ENCODE measurements at places on chromosomes 2 and 18.

GRCh38 chr18:51621864-51622160, 424.3 kb upstream of the MEX3C start:
- DNase-seq: no peak

DNA sequence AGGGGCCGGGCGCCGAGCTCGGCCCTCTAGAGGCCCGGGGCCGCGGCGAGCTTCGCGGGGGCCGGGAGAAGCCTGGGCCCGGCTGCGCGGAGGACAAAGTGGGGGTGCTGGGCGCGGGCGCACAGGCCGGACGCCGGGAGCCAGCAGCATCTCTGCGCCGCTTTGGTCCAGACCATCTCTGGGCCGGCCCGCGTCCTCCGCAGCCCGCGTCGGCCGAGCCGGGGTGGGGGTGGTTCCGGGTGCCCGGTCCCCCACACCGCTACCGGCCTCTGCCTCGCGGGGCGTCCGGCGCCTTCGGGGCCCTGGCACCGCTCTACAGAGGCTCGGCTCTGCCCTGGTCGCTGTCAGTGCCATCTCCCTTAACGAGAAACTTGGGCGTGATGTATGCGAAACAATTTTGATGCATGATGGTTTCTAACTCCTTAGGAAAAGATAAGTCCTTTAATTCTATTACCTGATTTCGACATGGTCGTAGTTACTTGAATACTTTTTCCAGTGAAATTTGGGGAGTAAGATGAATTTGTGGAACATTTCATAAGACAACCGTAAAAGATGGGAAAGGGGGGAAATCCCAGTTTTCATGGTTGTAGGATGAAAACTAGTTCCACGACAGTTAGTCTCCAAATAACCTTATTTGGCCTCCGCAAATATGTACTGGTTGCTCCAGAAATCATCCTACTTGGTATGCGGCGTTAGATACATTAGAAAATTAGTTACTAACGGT, 562 bp downstream of the TWSG1 start:
- DNase-seq: no peak

GRCh38 chr18:25517881-25518715, 166.1 kb upstream of the ZNF521 start:
- DNase-seq: no peak

- DNase-seq: no peak
These were observed 185.7 kb downstream of the MTCL1 start for GRCh38 chr18:8890957-8891464.

GRCh38 chr2:113977660-113978523, 88.0 kb downstream of the ACTR3 start:
- DNase-seq: no peak

DNA sequence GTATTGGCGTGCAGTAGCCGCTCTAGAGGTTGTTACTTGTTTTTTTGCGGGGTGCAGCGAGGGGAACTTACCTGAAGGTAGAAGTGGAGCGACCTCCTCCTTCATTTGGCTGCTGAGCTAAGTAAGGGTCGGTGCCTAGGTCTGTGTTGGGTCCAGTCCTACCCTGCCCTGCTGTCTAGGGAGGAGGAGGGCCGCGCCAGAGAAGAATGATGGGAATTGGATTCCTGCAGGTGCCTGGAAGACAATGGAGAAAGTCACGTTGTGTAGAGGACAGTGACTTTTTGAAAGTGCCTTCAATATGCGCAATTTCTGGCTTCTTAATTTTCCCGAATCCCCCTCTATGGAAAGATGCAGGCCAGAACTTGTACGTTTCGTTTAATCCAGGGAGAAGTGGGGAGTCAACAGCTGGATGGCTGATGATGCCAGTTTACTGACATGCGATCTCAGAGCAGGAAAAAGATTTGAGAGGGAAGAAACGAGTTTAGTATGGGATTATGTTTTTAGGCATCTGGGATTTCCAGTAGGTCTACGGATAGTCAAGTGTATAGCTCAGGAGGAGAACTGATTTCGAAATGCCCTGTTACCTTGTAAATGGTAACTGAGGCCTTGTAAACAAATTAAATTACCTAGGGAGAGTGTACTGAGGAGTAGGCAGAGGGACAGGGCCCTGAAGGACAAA, 653 bp downstream of the MRPS9 start:
- no peak for DNase-seq

- no peak for DNase-seq
These were observed 210.5 kb upstream of the NRP2 start for GRCh38 chr2:205471776-205472175.

- DNase-seq: no peak
These were observed 50.6 kb upstream of the STPG4 start for GRCh38 chr2:47205576-47206141.

GRCh38 chr2:190807886-190808285, 72.7 kb upstream of the GLS start:
- DNase-seq: no peak

GRCh38 chr18:30175061-30175574, 867.4 kb downstream of the DSC3 start:
- DNase-seq: no peak

GRCh38 chr2:55923982-55924321, 370 bp upstream of the EFEMP1 start:
- no peak for DNase-seq

DNA sequence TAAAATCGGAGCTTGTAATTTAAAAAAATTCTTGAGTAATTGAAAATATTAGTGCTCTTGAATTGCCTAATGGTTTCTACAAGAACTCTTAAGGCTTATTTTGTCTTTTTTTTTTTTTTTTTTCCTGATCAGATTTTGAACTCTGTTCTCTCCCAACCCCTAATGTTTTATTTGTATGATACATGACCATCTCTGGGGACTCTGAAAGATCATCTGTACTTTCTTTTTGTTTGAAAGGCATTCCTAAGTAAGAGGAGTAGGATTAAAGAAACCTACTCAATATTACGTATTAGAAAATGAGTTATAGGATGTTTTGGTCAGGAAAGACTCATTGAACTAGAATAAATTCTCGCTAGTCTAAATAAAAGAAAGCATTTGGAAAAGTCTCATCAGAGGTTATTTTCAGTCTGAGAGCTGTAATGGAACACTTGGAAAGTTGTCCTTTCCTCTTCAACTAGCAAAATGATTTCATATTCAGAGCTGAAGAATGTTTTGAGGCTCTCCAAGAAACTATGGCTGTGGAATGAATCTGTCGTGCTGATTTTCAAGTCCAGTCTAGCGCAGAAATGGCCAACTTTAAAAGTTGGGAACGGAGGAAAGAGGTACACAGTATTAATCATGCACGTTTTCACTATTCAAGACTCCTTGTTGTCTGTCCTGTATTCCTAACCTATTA, 182.7 kb downstream of the PRPF40A start:
- no peak for DNase-seq

GRCh38 chr2:179226203-179226960, 38.2 kb downstream of the SESTD1 start:
- DNase-seq: no peak

DNA sequence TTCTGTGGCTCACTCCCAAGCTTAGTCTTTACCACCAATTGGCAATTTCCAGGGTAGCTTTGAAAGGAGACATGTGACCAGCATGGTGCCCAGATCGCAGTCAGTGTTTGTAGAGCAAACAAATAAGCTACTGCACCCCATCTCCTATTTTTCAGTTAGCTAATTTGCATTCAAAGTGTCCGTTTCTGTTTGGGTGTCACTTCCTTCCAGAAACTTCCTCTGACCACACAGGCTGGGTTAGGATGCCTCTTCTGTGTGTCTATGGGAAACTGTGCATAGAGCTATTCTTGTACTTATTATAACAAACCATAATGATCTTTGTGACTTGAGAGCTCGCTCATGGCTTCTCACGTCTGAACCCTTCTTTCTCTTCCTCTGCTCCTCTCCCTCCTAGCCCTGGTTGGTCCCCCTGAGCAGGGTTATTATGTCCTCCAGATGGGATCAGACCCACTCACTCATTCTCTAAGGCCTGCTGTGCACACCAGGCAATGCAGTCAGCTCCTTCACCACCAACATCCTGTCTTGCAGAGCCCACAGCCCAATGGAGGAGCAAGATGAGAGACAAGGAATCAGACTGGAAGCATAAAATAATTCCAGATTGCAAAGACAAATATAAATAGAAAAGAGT, 101.2 kb upstream of the ALK start:
- peak; percentile 16 for DNase-seq

- DNase-seq: no peak
These were observed 56.5 kb downstream of the MTX2 start for GRCh38 chr2:176325732-176326131.

DNA sequence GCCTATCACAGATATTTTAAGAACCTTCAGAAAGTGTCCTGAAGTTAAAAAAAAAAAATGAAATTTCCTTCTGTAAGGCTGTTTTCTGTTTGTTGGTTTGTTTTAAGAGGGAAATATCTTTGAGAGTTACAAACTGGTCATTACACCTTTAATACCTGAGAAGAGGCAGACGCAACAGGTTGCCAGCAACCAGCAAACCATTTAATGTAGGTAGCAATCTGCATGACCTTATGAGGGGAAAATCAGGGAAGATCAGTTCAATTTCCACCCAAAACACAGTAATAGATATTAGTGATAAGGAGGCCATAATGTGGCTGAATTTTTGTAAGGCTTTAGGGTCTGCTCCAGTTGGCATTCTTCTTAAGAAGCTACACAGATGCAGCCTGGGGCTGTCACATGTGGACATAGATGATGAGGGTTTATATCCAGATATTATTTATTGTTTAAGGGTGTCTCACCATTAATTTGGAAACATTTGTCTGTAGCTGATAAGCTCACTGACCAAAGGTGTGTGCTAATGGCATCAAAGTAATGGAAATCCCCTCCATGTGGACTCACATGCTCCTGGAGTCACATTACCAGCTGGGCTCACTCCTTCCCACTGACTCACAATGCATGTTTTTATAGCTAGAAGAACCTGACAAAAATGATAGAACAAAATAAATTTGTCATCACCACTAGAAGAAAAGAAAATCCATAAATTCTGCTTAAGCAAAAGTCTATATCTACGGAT, 83.5 kb upstream of the DTNA start:
- DNase-seq: no peak

DNA sequence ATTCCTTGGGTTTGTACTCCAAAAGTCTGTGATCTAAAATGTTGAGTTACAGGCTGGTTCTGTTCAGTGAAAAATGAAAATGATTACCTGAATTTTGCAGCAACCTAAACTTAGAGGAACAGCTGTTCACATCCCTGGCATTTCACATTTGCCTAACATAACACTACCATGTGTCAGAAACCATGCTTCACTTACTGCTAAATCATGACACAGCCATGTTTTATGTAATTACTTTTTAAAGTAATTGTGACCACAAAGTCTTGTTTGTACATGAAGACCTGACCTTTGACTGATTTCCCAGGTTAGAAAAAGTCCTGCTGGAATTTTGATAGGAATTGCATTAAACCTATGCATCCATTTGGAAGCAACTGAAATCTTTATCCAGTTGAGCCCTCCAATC, 79.1 kb downstream of the FAM168B start:
- DNase-seq: no peak

GRCh38 chr18:62663731-62664336, 51.5 kb upstream of the PHLPP1 start:
- peak; percentile 35 for DNase-seq

DNA sequence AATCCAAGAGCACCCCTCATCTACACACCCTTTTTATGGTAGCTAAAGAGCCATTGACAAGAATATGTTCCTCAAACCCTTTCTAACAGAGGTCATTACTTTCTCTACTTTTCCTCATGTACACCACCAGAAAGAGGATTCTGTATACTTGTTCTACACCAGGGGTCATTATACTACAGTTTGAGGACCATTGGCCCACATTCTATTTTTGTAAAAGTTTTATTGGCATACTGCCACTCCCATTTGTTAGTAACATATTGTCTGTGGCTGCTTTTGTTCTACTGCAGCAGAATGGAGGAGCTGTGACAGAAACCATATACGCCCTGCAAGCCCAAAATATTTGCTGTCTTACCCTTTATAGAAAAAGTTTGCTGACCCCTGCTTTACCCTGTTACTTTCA, 14.3 kb downstream of the HTR2B start:
- no peak for DNase-seq

- no peak for DNase-seq
These were observed 63.8 kb downstream of the NCK2 start for GRCh38 chr2:105808423-105809096.

DNA sequence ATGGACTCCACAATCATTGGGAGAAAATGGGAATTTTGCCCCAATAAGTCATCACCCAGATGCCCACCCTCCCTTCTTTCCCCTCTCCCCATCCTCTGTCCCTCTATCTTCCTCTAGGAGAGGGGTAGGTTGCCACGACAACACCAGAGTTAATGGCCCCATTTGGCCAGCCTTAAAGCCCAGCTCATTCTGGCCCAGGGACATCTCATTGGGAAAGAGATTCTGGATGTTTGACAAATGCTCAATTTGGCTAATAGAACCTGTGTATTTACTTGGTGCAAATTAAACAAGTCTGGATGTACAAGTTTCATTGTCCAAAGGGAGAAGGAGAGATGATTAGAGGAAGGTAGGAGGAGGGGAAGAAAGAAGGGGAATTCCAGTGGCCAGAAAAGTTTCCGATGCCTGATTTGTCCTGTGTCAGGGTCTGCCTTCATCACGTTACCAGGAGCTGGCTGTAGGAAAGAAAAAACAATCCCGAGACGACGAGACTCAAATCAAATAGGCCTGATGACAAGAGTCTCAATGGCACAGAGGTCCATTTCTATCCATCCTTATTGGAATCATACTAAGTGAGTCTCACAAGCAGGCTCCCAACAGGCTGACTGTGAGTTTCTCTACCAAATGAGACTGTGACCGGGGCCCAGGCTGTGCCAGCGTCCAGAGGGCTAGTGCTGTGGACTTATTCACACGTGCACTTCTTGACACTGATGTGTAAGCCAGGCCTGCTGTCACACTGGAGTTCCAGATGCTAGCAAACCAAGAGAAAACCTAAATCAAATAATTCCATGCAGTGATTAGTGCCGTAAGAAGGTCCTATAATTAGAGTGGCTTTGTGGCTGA, 265.2 kb upstream of the APCDD1 start:
- no peak for DNase-seq

GRCh38 chr2:120455390-120455789, 109.5 kb downstream of the INHBB start:
- DNase-seq: no peak

DNA sequence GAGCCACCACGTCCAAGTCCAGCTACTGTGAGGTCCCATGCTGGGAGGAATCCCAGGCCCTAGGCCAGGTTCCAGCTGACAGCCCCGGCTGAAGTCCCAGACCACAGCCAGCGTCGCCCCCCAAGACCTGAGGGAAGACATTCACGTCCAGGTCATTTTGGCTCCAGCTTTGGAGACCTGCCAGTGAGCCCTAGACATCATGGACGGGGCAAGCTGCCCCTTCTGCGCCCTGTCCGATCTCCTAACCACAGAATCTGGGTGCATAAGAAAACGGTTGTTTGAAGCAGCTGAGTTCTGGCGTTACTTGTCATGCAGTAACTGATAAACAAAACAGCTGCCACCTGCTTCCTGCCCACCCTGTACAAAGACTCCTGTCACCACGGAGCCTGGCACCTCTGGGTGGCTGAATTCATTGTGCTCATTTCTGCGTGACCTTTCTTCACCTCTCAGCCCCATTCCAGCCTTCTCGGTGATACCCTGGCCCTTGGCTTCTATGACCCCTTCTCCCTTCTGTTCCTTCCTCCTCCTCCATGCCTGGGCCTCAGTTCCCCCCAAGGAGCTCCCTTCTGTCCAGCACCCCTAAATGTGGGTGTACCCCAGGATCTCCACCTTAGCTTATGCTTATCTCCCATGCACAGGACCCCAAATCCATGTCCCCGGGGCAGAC, 72.6 kb upstream of the SMAD7 start:
- DNase-seq: no peak

GRCh38 chr2:204909791-204910190, 364.5 kb downstream of the PARD3B start:
- DNase-seq: no peak

Data from GM12878 (cell line).